Sigmoid colon (tissue), 7 donors: ENCODE measurements at places on chromosomes 1 and 21. TPM values are rescaled to one million over a fixed set of nuclear protein-coding genes. Genes with fewer than 3 reads are reported as not detected.

The C1orf210 gene
- 44.6 TPM for polyA plus RNA-seq

The PROK1 gene
- polyA plus RNA-seq = 0.46 TPM

The CHIT1 gene
- polyA plus RNA-seq = not detected

The LSS gene
- 78.6 TPM for polyA plus RNA-seq

The IL19 gene
- not detected for polyA plus RNA-seq
